ENCODE measurements at places on chromosomes 3 and 15.
A peak's percentile ranks its signal among the peaks of the same experiment; 100 is the strongest.

DNA sequence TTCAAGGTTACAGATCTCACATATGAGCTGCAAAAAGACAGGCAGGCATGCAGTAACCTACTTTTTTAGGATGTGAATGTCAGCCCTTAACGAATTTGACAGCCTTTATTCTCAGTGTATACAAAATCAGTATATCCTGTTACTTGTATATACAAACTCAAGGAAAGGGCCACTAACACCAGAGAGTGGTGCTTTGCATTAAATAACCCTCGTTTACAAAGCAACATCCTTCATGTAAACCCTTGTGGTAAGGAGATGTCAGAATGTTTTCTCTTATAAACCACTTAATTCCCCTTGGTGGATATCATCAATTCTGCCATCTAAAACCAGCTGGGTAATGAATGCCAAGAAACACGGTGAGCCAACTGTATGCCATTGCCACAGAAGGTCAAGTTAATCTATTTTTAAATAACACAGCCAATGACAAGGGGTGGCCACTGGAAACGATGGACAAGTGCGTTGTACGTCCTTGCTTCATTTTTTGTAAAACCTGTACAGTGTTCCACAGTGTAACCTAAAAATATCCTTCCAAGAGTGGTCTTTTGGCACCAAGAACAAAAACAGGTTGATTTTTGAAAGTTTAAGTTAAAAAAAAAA lies 7.5 kb downstream of the MAGI1 start:
- no peak for DNase-seq

DNA sequence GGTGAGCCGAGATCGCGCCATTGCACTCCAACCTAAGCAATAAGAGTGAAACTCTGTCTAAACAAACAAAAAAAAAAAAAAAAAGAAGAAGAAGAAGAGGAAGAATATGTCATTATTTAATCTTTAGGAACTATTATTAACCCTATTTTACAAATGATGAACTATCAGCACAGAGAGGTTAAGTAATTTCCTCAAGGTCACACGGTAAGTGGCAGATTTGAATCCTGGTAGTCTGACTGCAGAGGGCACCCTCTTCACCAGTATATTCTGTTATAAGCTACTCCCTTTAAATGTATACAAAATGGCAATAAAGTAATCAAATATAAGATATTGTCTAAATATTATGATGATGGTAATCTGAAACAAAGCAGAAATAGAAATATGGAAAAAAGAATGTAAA lies 77.4 kb upstream of the HERC1 start:
- no peak for DNase-seq

DNA sequence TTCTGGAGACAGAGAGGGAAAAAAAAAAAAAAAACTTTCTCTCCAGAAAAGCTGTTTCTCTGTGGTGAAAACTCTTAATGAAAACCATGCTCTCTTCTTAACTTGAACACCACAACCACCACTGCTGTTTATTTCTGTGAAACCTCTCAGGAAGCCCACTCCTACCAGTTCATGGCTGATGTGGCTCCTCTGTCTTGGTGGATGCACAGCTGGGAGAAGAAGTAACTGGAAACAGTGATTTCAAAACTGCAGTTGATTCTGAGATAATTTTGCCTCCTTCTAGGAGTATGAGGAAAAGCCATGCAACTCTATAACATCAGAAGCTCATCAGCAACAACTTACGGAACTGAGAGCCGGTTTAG lies 40.2 kb upstream of the PYGO1 start:
- DNase-seq = no peak

GRCh38 chr3:120145542-120146285 lies 51.5 kb upstream of the GSK3B start:
- DNase-seq = no peak

DNA sequence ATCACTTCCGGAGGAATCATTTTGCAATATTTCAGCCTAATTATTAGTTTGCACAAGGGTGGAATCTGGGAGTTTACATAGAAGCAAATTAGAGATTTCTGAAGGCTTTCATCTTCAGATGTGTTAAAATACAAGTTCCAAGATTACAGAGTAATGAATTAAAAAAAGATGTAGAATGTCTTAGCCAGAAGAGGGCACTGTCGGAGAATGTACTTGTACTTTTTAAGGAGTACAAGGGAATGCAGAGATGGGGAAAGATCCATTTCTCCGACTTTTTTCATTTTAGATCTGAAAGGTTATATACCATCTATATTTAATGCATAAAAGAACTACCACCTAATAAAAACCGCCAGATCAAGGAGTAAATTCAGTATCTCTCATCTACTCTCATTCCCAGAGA lies 43.1 kb upstream of the WDR5B start:
- DNase-seq = no peak

- no peak for DNase-seq
Observed at GRCh38 chr3:46971742-46972141, 4.8 kb downstream of the CCDC12 start.

GRCh38 chr3:10381336-10381735 lies 60.4 kb upstream of the SEC13 start:
- no peak for DNase-seq

DNA sequence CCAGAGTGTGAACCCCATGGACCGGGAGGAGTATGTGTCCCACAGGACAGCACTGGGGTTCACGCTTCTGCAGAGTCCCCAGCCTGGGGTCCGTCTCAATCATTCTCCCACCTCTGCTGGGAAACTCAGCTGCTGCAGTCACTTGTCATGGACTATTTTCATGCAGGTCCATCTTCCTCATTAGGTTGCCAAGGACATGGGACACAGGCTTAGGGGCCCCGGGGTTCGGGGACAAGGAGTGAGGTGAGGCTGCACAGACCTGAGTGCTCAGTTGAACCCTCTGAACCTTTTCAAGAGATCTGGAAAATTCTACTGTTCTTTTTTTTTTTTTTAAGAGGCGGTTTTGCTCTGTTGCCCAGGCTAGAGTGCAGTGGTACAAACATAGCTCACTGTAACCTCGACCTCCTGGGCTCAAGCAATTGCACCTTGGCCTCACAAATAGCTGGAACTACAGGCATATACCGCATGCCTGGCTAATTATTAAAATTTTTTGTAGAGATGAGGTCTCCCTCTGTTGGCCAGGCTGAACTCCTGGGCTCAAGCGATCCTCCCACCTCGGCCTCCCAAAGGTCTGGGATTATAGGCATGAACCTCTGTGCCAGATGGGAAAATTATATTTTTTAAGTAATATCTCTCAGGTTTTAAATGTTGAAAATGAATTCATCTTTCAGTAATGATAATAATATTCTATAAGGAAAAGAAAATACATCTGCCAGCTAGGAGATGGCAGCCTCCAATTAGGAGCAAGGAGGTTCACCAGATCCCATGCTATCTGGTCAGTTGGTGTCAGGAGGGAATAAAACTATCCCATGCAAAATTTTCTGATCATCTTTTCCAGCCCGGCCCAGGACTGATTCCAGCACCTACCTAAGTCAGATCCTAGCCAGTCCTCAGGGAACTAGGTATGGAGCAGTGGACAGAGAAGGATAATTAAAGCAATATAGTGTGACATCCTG lies 45.2 kb downstream of the RPN1 start:
- DNase-seq = no peak

GRCh38 chr3:41794748-41795589 lies 166.9 kb downstream of the ULK4 start:
- no peak for DNase-seq

DNA sequence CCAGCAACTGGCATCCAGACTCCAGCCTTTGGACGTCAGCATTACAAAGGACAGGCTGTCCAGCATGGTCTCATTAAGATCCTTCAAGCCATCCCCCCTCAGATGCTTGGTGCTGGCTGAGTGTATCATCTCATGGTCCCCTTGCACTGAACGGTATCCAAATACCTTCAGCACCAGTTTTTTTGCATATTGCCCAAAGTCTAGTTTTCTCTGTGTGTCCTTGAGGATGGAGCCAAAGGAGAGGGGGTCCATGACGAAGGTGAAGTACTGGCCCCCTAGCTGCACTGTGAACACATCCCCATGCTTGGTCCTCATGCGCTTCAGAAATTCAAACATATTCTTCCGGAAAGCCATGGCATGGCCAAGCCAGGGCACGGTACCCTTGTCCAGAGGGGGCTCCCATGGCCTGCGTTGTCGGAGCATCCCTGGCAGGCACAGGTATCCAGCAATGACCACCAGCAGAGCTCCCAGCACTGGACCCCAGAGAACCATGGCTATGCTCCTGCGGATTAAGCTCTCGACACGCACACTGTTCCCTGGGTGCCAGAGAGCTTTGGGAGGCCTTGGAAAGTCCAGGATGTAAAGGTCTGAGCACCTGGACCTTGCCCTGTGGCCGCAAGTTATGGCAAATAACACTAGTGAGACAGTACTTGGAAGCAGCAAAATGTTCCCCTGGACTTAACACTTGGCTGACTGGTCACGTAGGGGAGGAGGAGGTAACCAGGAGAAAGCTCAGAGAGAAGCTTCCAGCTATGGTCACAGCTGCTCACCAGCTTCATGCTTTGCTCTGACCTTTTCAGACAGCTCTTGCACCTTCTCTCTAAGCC lies at the start of gene CYP8B1:
CYP8B1 (minus strand) TSS at position 555 of the 827 bp plus-strand sequence; CDS start at position 492, 63 bp downstream.
- DNase-seq = no peak

DNA sequence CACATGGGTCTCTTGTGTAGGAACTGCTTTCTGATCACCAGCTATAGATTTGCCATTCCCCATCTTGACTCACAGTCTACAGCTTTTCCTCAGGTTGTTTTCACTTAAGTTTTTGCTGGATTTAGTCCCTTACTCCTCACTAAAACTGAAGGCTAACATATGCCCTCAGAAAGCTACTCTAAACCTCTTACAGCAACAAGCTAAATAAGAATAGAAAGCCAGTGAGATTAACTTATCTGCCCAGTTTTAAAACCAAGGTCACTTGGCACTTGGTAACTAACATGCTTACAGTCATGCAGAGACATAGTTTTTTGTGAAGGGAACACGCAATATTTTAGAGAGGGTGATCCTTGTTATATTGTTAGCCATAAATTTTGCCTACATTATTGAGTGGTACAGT lies at the start of gene GUCA1C:
GUCA1C (minus strand) TSS at position 180 of the 400 bp plus-strand sequence; CDS start at position 63, 117 bp downstream.
- DNase-seq = no peak

DNA sequence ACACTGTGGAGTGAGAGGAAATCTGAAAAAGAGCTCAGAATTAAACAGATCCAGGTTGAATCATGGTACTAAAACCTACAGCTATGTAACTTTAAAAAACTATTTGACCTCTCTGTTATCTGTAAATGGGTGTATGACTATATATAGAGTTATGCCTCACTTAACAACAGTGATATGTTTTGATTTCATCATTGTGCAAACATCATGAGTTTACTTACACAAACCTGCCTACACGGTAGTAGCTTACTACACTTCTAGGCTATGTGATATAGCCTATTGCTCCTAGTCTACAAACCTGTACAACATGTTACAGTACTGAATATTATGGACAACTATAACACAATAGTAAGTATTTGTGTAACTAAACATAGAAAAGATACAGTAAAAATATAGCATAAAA lies 191.6 kb upstream of the MEIS2 start:
- DNase-seq = no peak

DNA sequence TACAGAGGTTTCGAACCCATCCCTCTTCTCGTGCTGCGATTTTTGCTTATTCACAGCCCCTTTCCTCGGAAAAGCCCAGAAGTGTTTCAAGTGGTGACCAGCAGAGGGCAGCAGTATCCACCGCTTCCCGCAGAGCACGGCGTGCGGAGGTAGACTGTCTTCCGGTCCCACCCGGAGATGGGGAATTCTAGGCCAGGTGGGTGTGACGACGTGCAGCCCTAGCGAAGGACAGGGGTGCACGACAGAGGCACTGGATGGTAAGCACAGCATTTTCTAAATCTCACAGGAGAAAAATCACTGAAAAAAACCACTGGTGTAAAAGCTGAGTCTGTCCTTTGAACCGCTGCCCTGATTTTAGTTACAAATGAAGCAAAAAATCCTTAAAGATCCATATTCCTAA lies 7.4 kb upstream of the PSMD6 start:
- peak; percentile 80 for DNase-seq

Measured in dorsolateral prefrontal cortex (tissue), 122 donors.